Stimulated activated CD8-positive, alpha-beta memory T cell treated with anti-CD3 and anti-CD28 coated beads, Interleukin-7, amount 100 ng/mL, for 4 hours (primary cell): ENCODE measurements at places on chromosomes 1 and 21.
A peak's percentile ranks its signal among the peaks of the same experiment; 100 is the strongest.

GRCh38 chr1:239016337-239016736 lies 370.0 kb upstream of the CHRM3 start:
- no peak for DNase-seq

GRCh38 chr1:54671985-54672608 lies 30.5 kb downstream of the MROH7 start:
- peak; percentile 30 for DNase-seq

DNA sequence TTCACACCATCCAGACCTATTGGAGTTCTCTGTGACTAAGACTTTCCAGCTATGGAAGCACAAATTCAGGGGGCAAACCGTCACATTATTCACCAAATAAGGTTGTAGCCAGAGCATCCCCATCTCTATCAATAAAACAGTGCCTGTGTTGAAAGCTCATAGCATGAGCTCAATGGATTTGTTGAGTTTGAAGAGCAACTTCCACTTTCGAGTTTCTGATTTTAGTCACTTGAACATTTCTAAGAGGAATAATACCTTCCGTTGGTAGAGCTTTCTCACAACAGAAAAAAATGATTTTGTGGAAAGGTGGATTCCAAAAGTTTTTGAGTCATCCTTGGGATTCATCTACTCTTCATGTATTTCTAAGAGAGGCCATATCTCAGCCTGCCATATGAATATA lies 13.0 kb upstream of the ELAVL4 start:
- DNase-seq = no peak

DNA sequence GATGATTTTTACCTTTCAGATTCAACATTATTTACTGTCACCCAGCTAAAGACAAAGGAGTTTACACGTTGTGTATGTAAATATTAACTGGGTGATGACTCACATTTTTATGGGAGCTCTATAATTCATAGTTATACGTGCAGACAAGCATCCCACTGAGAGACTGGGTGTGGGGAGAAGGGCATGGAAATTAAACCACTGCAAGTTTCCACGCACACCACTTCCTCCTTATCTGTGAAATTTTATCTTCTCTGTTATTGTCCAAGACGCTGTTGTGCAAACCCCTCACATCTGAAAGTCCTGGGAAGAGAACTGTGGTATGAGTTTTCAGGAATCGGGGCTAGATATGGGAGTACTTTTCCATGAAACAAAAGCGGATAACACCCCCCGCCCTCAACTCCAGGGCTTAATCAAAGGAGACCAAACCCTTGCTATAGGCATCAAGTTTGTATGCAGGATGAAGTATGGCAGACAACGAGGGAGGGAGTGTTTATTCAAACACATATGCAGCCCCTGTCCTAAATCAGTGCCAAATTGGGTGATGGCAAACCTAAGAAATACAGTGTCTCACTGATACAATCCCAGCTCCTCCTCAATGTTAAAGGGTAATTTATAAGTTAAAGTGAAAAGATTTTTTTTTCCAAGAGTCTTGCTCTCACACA lies 23.3 kb upstream of the DPT start:
- DNase-seq = no peak

DNA sequence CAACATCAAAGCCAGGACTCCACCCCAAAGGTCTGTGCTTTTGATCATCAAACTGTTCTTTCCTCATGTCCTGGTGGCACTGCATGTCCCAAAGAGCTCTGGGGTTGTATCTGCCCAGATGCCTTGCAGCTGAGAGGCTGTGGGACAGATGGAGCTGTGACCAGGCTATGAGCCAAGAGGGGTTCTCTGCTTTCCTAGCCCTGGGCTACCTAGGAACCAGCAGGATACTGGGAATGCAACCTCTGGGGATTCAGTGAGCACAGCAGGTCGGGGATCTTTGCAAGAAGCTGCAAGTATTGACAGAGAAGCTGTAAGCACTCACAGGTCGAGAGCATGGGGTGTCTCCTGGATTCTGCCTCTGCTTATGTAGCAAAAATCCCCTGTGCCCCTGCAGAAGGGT lies 186.6 kb downstream of the GRIK3 start:
- DNase-seq = no peak

DNA sequence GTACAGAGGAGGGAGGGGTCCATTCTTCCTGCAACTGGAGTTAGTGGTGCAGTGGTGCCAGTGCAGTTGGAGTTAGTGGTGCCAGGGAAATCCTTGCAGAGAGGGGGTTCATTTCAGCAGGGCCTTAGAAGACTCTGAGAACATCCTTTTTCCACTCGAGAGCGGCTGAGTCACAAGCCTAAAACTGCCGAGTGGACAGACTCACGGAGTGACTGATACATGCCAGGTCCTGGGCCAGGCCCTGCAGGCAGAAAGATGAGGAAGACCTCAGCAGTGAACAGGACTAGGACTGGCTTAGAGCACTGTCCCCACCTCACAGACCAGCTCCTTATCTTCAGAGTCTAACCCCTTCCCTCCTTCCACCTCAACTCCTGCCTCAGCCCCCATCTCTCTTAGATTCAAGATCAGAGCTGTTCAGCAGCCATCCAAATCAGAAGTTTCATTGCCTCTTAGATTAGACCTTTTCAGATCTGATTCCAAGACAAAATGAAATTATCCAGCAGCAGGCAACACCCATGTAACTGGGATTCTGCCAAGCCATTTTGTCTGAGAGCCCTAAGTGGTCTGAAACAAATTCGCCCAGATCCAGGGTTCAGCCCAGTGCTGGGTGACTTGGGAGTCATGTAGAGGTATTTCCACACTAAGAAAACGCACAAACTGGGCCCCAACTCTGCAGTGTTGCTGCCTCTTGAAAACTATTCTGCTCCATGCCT lies 12.7 kb upstream of the IKBKE start:
- DNase-seq = no peak

GRCh38 chr1:99579691-99580172 lies 66.2 kb upstream of the PALMD start:
- DNase-seq = no peak

DNA sequence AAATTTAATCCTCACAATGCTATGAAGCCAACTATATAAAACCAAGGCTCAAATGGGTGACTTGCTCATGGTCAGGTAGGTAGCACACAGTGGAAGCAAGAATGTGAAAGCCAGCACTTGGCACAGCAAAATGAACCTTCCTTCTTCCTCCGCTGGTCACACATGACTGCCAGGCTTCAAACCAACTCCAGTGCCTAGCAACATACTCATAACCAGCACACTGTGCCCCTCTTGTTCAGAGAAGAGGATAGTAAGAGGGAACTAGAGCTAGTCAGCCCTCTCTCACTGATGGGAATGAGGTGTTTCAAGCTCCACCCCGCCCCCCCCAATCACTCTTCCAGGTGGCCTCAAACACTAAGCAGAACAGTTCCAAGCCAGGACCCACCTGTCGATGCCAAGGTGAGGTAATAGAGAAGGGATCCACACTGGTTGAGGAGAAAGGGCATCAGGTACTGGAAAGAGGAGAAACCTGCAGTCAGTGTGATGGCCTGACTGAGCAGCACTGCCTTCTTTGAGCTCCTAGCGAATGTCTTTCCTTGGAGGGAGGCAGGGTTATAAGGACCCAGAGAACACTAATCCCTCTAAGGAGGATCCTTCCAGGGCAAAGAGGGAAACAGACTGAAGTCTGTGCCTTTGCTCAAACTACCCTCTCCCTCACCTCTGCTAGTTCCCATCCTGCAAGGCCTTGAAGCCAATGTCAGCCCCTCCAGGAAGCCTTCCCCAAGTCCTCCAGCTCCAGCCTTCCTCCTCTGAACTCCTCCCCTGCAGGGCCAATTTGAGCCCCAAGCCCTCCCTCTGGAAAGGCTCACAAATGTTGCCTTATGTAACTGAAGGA lies 1.2 kb downstream of the TMEM234 start:
- DNase-seq = no peak
